ENCODE measurements at places on chromosomes 1 and 21. TPM values are rescaled to one million over a fixed set of nuclear protein-coding genes. Genes with fewer than 3 reads are reported as not detected.

DNA sequence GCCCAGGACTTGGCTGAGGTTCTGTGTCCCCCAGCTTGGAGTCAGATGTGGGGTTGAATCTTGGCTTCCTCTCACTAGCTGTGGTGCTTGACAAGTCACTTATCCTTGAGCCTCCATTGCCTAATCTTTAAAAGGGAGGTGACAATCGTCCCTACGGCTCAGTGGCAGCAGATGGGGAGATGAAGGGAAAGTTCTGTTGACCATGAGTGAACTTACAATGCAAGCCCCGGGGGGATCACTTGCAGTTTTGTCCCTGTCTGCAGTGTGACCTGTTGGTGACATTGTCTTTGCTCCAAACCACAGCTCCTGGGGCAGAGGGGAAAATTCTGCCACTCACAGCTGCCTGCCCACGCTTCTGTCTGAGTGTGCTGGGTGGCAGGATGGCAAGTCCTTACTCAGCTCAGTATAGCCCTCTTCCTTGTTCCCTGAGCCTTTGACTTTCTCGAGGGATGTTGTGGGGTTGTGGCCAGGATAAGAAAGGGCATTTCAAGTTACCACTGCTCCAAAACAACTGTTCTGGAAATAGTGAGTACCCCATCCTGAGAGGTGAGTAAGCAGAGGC, 1.7 kb downstream of the PCSK9 start:
- no peak for DNase-seq

DNA sequence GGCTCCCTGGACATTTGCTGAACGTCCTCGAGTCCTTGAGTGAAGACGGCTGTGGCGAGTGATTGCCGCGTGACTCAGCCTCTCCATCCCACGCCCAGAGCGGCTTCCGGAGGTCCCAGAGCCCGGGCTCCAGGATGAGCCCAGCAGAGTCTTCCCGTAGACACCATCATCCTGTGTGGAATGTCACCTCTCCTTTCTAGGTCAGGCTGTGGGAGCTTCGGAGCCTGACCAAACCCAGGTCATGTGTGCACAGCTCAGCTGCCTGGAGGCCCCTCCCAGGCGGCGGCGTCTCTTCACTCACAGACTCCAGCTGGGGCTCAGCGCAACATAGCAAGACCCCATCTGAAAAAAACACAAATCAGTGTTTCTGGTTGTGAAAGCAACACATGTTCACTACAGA, 38.2 kb downstream of the PRKCZ start:
- DNase-seq: no peak

INSRR gene
- 0.40 TPM for total RNA-seq

RGS8 gene
- total RNA-seq: 0.13 TPM

- DNase-seq: no peak
Observed at GRCh38 chr1:17149771-17150170, 30.5 kb upstream of the PADI2 start.

DNA sequence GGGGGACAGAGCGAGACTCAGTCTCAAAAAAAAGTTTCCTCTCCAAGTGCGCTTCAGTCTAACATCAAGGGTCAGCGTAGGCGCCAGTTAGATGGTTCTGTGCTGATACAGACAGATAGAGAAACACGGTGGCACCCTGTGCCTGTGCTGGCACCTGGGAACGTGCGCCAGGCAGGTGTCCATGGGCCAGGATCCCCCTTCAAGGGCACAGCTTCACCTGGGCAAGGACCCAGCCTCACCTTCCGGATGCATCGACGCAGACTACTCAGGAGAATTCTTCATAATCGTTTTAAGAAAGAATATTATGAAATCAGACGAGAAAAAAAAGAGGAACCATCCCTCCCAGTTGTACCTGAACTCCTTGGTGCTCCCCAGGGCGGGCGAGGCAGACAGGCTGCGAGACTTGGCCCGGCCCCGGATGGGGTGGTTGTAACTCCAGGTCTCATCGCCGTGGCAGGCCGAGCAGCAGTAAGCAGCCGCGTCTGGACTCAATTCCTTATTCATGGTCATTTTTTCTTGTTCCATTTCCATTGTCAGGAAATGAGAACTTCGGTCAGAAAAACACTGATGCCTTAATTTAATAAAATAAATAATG, 13.3 kb downstream of the NADK start:
- no peak for DNase-seq

DNA sequence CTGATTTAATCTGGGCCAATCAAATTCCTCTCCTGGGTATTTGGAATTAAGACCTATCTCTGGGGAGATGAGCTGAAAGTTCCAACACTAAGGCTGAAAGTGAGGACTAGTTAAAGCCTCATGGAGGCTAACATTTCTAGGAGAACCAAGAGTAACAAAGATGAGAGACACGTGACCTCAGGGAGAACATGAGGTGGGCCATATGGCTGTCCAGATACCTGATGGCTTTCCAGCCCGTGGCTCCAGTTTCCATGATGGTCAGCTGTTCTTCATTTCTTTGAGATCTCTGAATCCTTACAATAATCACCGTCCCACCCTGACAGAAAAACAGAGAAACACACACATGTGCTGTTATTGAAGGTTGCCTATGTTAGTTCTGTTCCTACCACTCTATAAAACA, 66.1 kb downstream of the LEPR start:
- DNase-seq: no peak

GRCh38 chr1:231972111-231972445, 345.5 kb downstream of the DISC1 start:
- DNase-seq: no peak

DNA sequence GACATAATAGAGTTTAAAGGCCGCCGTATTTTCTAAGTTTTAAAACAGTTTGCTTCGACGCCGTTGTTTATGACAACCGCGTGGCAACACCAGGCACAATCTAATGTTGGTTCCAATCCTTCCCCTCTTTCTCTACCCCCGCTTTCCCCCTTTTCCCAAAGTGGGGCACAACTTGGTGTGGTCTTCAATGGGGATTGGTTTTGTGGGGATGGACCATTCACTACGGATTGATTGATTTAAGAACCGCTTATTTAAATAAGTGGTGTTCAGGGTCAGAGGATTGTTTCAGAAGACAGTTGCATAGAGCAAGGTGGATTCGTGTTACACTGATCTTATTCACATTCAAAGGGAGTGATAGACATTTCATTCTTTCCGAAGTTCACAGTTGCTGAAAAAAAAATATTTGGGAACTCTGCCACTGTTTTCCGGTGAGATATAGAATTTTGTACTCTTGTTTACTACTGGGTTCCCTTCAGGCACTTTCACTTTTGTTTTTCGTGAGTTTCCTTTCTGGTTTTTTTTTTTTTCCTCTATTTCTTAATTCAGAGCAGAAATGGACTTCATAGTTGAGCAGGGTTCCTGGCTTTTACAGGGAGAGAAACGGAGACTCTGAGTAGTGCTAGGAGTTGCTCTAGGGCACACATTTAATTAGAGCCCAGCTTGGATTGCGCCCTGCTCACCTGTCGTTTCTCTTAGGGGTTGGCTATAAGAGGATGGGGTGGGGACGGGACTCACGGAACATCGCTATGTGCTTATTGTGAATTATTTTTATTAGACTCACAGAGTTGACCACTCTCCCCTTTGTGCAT, 79.6 kb upstream of the AK4 start:
- no peak for DNase-seq

DNA sequence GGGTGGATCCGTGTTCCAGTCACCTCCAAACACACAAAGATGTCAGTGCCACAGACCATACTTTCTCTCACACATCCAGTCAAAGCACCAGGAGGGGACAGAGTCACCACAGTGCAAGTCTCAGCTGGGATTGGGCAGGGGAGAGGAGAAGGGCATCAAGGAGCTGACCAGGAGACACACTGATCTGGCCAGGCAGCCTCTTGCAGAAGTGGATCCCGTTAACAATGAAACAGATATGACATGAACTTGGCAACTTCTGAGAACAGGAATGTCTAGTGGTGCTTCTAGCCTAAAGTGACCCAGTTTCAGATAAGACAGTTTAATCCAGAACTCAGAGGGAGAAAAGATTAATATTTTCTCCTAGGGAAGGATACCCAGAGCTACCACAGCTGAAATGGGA, 71.0 kb downstream of the HIVEP3 start:
- DNase-seq: no peak

GRCh38 chr1:238488401-238488800, 597.7 kb upstream of the ZP4 start:
- no peak for DNase-seq

HOOK1 gene
- total RNA-seq: 0.53 TPM

GRCh38 chr1:10536133-10536770, 61.5 kb downstream of the PEX14 start:
- no peak for DNase-seq
